ENCODE measurements at places on chromosomes 4 and X.

- DNase-seq: no peak
Observed at GRCh38 chr4:94588896-94589693, 137.4 kb downstream of the PDLIM5 start.

DNA sequence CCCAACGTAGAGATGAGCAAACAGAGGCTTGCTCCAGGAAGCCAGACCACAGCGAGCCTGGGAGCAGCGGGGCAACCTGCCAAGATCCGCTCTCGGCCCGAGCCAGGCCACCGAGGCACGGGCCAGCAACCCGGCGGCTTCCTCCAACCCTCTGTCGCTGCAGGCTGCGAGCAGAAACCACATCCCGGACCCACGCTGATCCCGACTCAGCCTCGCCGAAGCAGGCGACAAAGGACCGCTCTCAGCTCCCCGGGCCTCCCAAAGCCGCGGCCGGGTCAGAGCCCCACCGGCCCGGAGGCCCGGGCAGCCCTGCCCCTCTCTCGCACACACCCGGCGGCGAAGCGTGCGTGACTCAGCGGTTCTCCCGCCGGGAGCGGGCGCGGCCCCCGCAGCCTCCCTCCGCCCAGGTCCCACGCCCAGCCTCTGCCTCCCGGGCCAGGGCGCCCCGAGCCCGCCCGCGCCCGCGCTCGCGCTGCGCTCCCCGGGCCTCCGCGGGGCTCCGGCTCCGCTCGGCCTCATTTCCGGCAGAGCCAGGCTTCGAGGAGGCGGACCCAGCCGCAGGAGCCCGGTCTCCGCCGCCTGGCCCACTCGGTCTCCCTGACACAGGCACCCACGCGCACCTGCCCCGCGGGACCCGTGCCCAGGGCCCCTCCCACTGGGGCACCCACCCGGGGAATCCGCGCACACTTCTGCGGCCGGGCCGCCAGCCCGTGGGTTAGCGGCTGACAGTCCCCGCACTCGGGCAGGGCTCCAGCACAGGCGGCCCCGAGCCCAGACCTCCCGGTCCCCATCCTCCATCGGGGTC is 1.7 kb downstream of the PPP2R2C start:
- no peak for DNase-seq

GRCh38 chr4:28744066-28744465 is 1883.4 kb downstream of the STIM2 start:
- DNase-seq: no peak

- no peak for DNase-seq
Observed at GRCh38 chrX:86604607-86605006, 456.4 kb downstream of the DACH2 start.

DNA sequence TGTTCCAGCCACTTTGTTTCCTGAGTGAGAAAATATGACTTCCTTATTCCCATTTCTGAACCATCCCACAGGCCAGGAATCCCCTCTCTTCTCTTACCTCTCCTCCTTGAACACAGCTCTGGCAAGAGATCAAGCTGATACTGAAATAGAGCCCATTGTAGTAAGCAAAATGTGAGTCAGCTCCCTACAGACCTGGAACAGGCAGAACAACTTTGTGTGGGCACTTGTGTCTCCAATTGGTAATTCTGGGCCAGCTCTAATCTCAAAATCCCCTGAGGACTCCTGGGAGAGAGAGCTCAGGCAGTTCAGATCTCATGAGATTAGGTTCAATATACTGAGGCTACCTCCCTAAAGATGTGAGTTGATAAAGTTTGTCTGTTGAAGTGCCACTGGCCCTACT is 213.5 kb downstream of the GUCY2F start:
- DNase-seq: no peak

DNA sequence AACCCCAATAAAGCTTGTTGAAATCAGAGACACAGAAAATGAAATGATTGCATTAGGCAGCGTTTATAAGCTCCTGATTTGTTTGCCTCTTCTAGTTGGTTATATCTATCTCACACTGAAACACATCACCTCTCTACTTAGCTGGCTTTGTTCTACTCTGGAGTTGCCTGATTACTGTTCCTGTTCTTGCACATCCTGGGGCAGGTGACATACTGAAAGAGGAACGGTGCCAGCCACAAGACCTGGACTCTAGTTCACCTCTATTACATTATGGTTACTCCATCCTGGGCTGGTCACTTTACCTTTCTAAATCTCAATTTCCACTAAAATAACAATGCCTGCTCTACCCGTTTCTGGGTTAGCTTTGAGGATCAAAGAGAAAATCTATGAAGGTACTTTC is 47.9 kb downstream of the TRIM2 start:
- no peak for DNase-seq
